ENCODE measurements at places on chromosomes 7 and 10.

GRCh38 chr7:106294334-106294733 is 9.6 kb upstream of the NAMPT start:
- DNase-seq = no peak

DNA sequence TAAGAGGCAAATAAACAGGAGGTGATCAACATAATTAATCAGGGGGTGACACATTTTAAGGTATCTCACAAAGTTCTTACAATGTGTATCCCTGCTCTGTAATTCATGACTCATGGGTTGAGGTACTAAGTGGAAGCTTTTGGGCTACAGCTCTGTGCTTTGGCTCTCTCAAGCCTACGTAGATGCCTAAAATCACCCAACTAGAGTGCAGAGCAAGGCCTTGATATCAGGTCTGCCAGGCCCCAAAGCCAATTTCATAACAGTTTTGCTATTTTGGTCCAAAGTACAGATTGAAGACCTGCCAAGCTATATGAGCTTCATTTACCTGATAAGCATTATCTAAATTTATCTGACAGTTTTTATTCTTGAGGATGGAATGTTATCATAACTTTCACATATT is 175.3 kb upstream of the BET1 start:
- no peak for DNase-seq

DNA sequence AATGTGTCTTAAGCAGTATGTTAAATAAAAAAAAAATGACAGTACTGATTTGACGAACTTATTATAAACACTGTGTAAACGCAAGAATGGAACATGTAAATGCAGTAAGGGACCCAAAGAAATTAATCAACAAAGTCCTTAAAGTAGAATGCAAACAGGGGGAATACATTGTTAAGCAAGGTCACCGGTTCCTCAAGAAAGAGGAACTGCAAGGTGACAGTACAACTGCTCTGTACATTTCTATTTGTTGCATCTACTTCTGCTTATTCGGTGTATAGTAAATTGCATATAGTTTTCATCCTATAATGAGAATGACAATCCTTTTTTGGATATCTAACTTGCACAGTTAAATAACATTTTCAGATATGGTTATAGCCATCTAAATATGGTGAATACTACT is 387.0 kb upstream of the SEMA3D start:
- no peak for DNase-seq

- peak; percentile 69 for DNase-seq
Observed at GRCh38 chr7:47638679-47639315, 56.9 kb upstream of the TNS3 start.

- DNase-seq = peak; percentile 34
Observed at GRCh38 chr7:112080978-112081377, 125.2 kb downstream of the DOCK4 start.

DNA sequence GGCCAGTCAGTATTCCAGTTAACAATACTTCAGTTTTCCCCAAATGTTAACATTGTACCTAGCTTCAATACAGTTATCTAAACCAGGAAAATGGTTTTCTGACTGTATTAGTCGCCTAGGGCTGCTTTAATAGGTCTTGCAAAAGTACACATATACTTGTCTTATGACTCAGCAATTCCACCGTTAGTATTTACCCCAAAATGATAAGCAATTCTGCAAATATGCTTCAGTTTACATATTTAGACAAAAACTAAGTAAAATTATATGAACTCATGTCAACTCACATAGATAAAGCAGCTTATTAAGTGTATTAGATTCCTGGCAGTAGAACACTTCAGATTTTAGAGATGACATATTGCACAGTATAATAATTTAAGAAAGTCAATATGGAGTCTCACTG is 363.3 kb downstream of the ARL4A start:
- peak; percentile 94 for DNase-seq

DNA sequence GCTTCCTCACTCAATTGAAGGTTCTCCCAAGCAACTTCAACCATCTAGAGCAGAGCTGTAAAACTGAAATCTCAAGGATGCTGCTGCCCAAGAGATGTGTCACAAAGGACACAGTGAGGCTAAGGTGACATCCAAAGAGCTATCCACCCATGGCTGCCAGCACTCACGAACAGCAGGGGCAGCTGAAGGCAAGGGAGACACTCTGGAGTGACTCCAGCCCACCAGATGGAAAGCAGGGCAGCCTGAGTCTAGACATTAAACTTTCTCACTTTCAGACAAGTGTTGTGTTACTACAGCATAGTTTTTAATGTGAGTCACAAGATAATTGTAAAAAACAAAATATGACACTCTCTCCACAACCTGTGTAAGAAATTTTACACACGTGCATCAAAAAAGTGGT is 113.5 kb downstream of the LARP4B start:
- no peak for DNase-seq

DNA sequence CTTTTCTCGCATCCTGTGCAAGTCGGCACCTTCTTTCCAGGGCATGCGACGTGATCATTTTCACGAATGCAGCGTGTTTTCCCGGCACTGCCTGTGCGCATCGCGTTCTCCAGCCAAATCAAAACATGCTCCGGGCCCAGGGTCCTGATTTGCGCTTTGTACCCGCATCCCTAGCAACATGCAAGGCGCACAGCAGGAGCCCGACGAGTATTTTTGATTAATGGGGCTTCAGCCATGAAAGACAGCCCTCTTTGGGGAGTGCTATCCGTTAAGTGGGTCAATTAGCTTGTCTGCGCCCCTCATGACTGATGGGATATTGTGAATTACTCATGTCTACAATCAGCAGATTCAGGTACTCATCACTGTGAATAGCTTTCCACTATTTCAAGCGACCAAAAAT is 243.3 kb upstream of the RNF32 start:
- no peak for DNase-seq

GRCh38 chr7:69374044-69374425 is 224.2 kb upstream of the AUTS2 start:
- DNase-seq = no peak

DNA sequence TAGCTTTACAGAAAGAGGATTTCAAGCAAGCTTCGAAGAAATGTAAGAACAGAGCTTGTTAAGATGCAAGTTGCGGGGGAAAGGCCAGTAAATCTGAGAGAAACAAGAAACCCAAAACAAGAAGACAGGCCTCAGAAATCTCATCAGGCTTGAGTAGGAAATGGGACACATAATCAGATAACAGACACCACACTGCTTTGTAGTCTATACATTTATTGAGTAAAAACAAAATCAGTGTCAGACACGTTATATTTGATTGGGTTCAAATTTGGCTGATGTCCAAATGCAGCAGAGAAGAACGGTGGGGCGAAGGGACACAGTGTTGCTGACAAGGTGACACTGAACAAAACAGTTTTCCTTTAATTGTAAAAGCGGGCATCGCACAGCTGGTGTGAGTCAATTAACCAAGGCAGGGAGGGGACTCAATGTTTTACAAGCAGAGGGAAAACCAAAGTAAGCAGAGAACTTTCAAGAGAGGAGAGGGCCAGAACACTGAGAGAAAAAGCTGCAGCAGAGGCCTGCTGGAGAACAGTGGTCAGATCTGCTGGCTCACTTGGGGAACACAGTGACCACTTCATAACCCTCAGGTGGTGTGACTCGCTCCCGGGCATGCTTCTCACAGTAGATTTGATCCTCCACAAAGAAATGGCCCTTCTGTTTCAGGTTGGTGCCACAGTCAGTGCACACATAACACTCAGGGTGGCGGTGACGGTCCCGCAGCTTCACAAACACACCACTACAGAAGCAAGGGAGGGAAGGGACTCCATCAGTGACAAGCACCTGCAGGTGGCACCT is 43.5 kb downstream of the ACSM6 start:
- DNase-seq = peak; percentile 60

DNA sequence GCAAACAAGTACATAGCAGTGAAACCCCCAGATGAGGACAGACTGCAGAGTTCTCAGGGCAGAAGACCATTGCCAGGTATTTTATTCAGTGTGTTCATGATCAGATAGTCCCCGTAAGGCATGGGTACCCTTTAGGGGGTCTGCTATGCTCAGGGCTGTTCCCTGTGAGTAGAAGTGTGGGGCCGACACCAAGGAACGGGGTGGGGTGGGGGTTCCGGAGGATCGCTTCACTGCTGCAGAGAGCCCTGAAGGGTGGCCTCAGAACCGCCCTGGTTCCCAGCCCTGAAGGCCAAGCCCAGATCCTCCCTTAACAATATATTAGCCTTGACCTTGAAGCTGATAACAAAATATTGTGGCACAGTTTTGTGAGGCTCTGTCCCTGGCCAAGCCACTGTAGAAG is 89.6 kb downstream of the ACTR3B start:
- no peak for DNase-seq

GRCh38 chr7:135770139-135770710 is 21.6 kb upstream of the FAM180A start:
- peak; percentile 89 for DNase-seq

GRCh38 chr10:80211786-80212185 is 6.4 kb upstream of the ANXA11 start:
- no peak for DNase-seq

DNA sequence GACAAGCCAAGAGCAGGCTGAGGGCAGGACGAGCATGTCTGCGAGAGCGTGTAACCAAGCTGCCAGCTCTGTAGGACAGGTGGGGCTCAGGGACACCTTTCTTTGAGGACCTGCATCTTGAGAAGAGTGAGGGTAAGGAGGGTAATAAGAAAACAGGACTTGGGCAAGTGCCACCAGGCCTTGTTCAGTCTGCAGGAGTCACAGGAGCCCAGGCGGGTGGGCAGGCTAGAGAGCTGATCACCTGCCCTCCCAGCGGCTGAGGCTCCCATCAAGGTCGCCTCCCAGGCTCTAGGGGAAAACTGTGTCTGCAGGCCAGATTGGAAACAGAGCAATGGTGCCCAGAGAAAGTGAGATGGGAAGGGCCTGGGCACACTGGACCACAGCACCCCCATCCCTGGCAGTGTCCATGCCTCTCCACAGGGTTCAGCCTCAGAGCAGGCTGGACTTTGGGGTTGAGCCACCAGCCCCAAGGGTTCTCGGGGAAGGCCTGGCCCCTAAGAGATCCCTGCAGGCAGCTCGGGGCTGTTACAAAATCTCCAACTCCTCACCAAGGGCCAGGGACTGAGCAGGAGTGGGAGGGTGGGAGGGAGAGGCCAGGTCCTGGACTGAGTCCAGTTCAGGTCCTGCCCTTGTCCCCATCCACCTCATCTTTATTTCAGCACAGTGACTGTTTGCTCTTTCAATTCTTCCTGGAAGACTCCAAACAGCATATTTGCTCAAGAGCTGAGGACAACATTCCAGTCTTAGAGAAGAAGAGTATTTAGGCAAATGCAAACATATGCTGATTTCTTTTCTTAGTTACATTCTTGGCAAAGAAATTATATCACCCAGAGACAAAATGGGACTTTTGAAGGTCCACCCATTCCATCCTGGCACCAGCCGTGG is 161.9 kb downstream of the GRID1 start:
- DNase-seq = no peak

DNA sequence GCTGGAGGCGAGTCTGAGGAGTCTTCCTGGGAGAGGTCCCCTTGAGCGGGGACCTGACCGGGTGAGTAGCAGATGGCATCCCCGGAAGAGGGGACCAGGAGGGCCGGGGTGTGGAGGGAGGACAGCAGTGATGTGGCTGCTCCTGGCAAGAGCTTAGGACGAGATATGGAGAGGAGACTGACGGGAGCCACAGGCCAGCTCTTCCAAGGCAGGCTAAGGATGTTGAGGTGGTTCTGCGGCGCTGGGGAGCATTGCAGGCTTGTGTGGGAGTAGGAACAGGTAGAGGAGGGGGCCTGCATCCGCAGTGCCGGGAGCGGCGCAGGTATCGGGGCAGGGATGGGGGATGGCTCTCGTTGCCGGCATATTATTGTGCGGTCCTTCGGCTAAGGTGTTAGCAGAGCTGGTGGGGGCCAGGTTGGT is 76.7 kb upstream of the ANLN start:
- no peak for DNase-seq

GRCh38 chr7:121591926-121592325 is 195.8 kb upstream of the FAM3C start:
- DNase-seq = no peak

- DNase-seq = peak; percentile 41
Observed at GRCh38 chr7:38518541-38518940, 112.6 kb downstream of the AMPH start.

- DNase-seq = no peak
Observed at GRCh38 chr10:35130663-35131062, 4.0 kb downstream of the CREM start.

DNA sequence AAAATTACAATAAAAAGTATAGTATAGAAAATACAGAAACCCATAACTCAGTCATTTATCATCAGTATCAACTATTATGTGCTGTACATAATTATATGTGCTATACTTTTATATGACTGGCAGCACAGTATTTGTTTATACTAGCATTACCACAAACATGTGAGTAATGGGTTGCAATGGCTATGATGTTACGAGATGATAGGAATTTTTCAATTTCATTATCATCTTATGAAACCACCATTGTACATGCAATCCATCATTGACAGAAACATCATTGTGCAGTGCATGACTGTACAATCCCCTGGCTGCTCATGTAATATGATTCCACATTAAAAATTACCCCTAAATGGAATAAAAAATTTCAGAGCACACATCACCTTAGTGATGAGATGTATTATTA is 55.7 kb upstream of the TMEM229A start:
- no peak for DNase-seq

GRCh38 chr10:24873281-24873683 is 79.1 kb downstream of the PRTFDC1 start:
- peak; percentile 95 for DNase-seq

DNA sequence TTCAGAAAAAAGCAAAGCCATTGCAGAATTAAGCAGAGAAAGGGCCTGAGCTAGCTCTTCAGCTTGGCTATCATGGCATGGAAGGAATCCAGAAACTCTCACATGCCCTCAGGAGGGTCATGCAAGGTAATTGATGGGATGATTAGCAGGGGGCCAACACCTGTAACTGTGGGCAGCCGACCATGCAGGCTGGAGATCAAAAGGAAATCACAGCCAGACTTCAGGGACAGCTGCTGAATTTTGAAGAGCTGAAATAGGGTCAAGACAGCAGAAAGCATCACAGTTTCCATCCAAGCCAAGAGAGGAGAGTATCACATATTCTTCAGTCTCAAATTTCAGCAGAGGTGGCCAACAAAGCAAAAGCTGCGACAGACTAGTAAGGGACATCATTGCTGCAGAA is 239.6 kb upstream of the STEAP1 start:
- DNase-seq = no peak

DNA sequence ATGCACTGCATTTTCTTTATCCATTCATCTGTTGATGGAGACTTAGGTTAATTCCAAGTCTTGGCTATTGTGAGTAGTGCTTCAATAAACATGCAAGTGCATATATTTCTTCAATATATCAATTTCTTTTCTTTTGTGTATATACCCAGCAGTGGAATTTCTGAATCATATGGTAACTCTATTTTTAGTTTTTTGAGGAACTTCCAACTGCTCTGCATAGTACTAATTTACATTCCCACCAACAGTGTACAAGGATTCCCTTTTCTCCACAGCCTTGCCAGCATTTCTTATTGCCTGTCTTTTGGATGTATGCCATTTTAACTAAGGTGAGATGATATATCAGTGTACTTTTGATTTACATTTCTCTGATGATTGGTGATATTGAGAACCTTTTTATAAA is 145.2 kb downstream of the LYZL1 start:
- DNase-seq = peak; percentile 30

- DNase-seq = no peak
Observed at GRCh38 chr7:44905002-44905635, 19.8 kb upstream of the PURB start.

- DNase-seq = no peak
Observed at GRCh38 chr10:101132636-101133473, 1.8 kb downstream of the TLX1 start.

All from IMR-90 (cell line).